ENCODE measurements at places on chromosomes 12 and 14.
A peak's percentile ranks its signal among the peaks of the same experiment; 100 is the strongest.

DNA sequence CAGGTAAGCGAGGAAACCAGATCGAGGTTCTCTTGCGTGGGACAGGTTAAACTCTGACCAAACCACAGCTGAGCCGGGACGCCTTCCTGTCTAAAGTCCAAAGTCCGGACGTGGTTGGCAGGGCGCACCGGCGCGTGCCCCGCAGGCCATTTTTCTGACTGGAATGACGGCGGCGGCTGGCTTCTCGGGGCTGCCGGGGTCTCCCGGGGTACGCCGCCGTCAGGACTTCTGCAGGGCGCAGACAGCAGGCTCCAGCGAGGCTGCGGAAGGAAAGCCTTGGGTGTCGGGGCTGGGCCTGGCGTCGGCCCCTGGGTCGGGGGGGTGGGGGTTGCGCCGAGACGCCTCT lies 32.8 kb downstream of the MIA2 start:
- DNase-seq = no peak

- no peak for DNase-seq
These were observed 907 bp upstream of the EFS start for GRCh38 chr14:23365732-23366425.

- DNase-seq = no peak
These were observed 4.5 kb upstream of the GMFB start for GRCh38 chr14:54493293-54493692.

- no peak for DNase-seq
These were observed 274.2 kb downstream of the FUT8 start for GRCh38 chr14:65686761-65687160.

DNA sequence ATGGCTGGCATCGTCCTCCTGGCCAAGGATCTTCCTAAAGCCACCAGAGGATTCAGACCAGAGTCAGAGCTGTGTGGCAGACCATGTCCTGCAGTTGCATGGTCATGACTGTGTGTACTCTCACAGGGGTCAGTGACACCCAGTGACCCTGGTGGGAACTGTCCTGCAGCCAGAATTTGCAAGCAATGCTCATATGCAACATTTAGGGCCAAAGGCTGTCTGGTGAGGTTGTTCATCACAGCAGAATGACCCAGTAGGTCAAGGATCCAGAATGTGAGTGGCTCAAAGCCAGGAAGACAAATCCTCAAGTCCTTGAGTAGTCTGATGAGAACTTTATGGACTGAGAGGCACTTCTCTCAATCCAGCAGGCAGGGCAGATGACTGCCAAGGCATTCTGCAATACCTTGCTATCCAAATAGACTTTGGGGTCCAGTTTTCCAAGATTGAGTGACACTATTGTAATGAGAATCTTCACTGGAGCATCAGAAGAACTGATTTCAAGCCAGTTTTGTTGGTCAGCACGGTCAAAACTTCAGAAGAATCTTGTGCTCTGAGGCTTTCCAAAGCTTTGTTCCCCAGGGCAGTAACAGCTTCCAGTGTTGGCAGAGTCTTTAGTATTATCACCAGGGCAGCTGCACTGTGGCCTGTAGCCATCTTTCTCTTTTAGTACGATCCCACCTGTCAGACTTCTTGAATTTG lies 122.0 kb downstream of the PTCSC3 start:
- DNase-seq = no peak

DNA sequence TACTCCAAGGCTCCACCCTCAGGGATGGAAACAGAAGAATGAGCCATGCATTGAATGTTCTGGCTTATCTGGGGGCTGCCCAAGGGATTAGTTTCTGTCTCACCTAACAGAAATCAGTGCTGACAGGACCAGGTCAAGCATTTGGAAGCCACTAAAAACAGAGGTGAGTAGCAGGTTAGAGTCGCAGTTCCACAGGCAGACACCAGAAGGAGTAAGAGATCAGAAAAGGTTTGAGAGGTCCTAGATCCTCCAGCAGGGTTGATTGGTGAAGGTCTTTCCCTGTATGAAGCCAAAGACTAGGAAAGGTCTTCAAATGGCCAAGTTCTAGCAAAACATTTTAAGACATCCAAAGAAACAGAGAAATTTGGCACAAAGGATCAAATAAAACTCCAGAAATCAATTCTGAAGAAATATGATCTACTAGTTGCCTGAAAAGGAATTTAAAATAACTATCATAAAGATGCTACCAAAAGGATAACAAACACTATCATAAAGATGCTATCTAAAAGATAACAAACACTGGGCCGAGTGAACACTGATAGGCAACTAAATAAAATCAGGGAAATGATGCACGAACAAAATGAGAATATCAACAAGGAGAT lies 19.5 kb upstream of the TTC9 start:
- DNase-seq = peak; percentile 50

DNA sequence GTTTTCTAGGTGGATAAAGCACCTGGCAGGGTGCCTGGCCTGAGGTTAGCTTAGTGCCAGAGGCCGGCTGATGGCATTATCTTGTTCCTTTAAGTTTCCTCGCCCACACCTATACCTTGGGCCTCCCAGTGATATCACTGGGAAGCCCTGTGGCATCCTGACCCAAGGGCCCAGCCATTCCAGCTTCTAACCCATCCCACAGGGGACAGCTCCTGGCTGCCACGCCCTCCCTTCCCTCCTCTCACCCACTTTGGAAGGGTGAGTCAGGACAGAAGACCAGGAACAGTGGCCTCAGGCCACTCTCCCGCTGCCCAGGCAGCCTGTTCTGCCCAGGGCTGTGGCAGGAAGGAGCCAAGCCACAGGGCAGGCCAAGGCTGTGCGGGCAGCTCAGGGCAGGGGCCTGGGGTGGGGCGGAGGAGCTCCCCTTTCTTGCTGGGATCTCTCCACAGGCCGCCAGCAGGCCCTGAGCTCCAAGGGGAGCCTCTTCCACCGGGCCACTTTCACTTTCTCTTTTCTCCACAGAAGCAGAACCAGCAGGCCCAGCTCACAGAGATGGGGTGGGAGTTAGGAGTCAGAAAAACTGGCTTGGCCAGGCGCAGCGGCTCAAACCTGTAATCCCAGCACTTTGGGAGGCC lies 75.1 kb downstream of the IRF2BPL start:
- no peak for DNase-seq

DNA sequence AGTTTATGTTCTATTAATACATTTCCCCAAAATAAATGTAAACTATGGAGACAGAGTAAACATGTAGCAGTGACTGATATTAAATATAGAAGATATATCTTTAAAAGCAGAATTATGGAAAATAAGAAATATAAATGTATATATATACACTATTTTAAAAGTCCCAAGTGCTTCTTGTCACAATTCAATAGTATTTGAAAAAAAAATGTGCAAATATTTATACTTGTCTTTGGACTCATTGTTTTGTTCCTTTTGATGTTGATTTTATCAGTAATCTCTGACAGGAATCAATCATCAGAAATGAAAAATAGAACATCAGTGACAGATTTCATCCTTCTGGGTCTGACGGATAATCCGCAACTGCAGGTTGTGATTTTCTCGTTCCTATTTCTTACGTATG lies at the start of gene OR6C76:
TSS of gene OR6C76 (plus strand) at position 301 of the 400 bp plus-strand sequence. CDS start at position 301, 0 bp downstream.
- no peak for DNase-seq
